ENCODE measurements at places on chromosomes 6 and 20.

DNA sequence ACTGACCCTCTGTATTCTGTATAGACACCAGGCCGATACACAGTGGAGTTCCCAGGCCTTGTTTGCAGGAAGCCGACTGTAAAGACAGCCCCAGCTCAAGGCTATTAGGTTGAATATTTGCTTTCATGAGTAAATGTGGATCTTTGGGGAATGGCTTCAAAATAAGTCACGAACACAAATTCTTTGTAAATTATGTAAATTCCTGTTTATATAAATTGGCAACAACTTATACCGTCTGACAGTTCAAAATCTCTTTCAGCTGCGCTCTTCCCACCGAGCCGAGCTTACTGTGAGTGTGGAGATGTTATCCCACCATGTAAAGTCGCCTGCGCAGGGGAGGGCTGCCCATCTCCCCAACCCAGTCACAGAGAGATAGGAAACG is 24.7 kb downstream of the EDN3 start:
- no peak overlapping the region for H3K4me3 ChIP-seq
- H3K27me3 ChIP-seq, result peaks cover 5% of the 10 kb centered on the region
- no peak for DNase-seq
- no peaks in the 10 kb centered on the region for H3K36me3 ChIP-seq
- H3K4me1 ChIP-seq, result peaks cover 12% of the 10 kb centered on the region
- H3K27ac ChIP-seq, result no peak overlapping the region

DNA sequence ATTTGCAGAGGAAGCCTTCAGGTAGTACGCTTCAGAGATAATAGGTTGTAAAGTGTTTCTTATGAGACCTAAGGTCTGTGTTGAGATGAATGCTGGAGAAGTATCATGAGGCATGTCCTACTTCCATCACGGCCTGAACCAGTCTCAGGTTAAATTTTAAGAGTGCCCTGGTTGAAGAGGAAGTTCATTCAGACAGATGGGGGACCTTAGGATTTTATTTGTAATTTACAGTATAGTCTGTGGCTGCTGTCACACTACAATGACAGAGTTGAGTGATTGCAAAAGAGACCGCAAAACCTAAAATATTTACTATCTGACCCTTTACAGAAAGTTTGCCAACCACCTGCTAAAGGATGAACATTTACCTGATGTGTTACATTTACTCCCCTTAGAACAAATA is 70.9 kb downstream of the UST start:
- H3K27me3 ChIP-seq, result no peaks in the 10 kb centered on the region
- no peak for DNase-seq
- H3K4me3 ChIP-seq, result no peak overlapping the region
- H3K36me3 ChIP-seq, result peaks cover 3% of the 10 kb centered on the region
- peaks cover 20% of the 10 kb centered on the region for H3K4me1 ChIP-seq

DNA sequence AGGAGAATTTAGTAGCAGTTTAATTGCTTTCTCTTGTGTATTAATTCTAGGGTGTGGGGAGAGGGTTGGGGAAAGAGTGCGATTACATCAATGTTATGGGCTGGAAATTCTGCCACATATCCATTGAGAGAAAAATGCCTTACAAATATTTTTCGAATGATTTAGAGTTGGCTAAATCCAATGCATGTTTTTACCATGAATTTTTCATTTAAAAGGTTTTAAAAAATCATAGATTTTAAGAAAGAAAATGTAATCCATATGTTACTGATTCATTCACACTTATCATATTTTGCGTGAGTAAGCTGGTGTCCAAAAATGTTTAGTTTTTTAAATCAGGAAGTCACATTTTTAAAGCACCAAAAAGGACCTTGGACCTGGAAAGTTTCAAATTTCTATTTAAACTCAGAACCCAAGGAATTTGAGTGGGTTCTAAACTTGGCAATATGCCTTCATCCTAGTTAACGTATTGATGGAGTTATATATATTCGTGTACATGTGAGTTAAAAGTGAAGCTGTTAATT is 627.4 kb upstream of the CITED2 start:
- DNase-seq, result no peak
- peaks cover 22% of the 10 kb centered on the region for H3K4me1 ChIP-seq
- H3K4me3 ChIP-seq, result no peak overlapping the region
- peaks cover 10% of the 10 kb centered on the region for H3K36me3 ChIP-seq

- no peaks in the 10 kb centered on the region for H3K4me1 ChIP-seq
- H3K4me3 ChIP-seq, result no peak overlapping the region
- peaks cover 34% of the 10 kb centered on the region for H3K27me3 ChIP-seq
- no peak overlapping the region for H3K27ac ChIP-seq
Observed at GRCh38 chr20:23214903-23215302, 128.8 kb upstream of the CD93 start.

DNA sequence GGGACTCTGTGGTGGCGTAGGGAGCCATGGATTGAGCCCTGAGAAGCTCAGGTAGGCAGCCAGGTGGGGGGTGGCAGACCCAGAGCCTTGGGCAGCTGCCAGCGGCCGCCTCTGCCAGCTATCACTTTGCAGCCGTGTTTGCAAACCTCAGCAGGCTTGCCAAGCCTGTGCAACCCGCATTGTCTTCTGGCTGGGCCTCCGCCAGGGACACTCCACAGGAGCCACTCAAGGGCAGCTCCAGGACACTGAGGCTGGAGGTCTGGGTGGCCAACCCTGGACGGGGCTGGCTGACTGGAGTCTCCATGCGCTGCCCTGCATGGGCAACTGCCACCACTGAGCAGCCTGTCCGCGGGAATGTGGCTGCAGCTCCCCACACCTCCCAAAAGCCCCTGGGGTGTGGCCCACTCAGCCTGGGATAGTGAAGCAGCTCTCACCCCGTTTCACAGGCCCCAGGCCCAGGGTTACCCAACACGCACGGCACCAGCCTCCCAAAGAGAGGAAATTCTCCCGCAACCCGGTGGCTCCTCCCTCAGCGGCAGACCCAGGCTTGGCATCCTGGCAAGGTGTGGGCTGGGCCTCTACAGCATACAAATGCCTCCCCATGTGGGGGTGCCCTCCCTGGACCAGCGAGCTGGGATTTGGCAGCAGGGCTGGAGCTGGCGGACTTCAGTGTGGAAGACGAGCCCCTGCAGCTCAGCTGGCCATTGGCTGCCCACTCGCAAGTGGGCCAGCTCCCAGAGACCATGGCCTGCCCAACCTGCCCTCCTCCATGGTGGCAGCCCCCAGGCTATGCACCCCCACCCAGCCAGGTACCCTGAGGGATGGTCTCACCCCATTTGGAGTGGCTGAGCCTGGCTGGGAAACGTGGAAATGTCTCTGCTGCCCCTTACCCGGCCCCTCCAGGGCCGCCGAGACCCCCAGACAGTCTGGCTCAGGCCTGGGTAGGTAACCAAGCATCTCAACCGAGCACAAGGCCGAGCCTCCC is 2.9 kb downstream of the CHRNA4 start:
- peaks cover 26% of the 10 kb centered on the region for H3K27me3 ChIP-seq
- no peak overlapping the region for H3K27ac ChIP-seq
- DNase-seq, result no peak
- no peaks in the 10 kb centered on the region for H3K36me3 ChIP-seq

- DNase-seq, result no peak
- peaks cover 4% of the 10 kb centered on the region for H3K4me1 ChIP-seq
- H3K36me3 ChIP-seq, result no peaks in the 10 kb centered on the region
- H3K27ac ChIP-seq, result no peak overlapping the region
Observed at GRCh38 chr20:50708845-50709635, 17.7 kb upstream of the RIPOR3 start.

- no peak for DNase-seq
- H3K36me3 ChIP-seq, result no peaks in the 10 kb centered on the region
- H3K27ac ChIP-seq, result no peak overlapping the region
- peaks cover 90% of the 10 kb centered on the region for H3K27me3 ChIP-seq
- peaks cover 30% of the 10 kb centered on the region for H3K4me1 ChIP-seq
Observed at GRCh38 chr20:21509597-21510371, 4.1 kb downstream of the NKX2-2 start.

GRCh38 chr6:16903470-16903869 is 142.2 kb upstream of the ATXN1 start:
- H3K27me3 ChIP-seq, result no peaks in the 10 kb centered on the region
- no peak for DNase-seq
- H3K4me1 ChIP-seq, result peaks cover 4% of the 10 kb centered on the region

GRCh38 chr6:44411141-44411540 is 23.6 kb downstream of the CDC5L start:
- H3K27me3 ChIP-seq, result no peaks in the 10 kb centered on the region
- no peak overlapping the region for H3K4me3 ChIP-seq
- H3K4me1 ChIP-seq, result no peaks in the 10 kb centered on the region
- H3K27ac ChIP-seq, result no peak overlapping the region
- peaks cover 60% of the 10 kb centered on the region for H3K36me3 ChIP-seq
- no peak for DNase-seq

GRCh38 chr6:20929283-20929682 is 395.0 kb downstream of the CDKAL1 start:
- no peak overlapping the region for H3K4me3 ChIP-seq
- H3K4me1 ChIP-seq, result peaks cover 16% of the 10 kb centered on the region
- no peaks in the 10 kb centered on the region for H3K27me3 ChIP-seq
- no peaks in the 10 kb centered on the region for H3K36me3 ChIP-seq
- H3K27ac ChIP-seq, result no peak overlapping the region
- DNase-seq, result no peak

- DNase-seq, result no peak
- H3K27me3 ChIP-seq, result no peaks in the 10 kb centered on the region
- H3K4me3 ChIP-seq, result no peak overlapping the region
- H3K4me1 ChIP-seq, result peaks cover 7% of the 10 kb centered on the region
- H3K36me3 ChIP-seq, result no peaks in the 10 kb centered on the region
Observed at GRCh38 chr6:148118244-148118643, 224.4 kb upstream of the SASH1 start.

- no peaks in the 10 kb centered on the region for H3K36me3 ChIP-seq
- no peak for DNase-seq
- no peaks in the 10 kb centered on the region for H3K4me1 ChIP-seq
- no peak overlapping the region for H3K4me3 ChIP-seq
- no peak overlapping the region for H3K27ac ChIP-seq
- no peaks in the 10 kb centered on the region for H3K27me3 ChIP-seq
Observed at GRCh38 chr6:148836751-148837150, 89.9 kb downstream of the UST start.

GRCh38 chr6:166907373-166907841 is 48.9 kb downstream of the RNASET2 start:
- H3K4me3 ChIP-seq, result no peak overlapping the region
- no peak overlapping the region for H3K27ac ChIP-seq

DNA sequence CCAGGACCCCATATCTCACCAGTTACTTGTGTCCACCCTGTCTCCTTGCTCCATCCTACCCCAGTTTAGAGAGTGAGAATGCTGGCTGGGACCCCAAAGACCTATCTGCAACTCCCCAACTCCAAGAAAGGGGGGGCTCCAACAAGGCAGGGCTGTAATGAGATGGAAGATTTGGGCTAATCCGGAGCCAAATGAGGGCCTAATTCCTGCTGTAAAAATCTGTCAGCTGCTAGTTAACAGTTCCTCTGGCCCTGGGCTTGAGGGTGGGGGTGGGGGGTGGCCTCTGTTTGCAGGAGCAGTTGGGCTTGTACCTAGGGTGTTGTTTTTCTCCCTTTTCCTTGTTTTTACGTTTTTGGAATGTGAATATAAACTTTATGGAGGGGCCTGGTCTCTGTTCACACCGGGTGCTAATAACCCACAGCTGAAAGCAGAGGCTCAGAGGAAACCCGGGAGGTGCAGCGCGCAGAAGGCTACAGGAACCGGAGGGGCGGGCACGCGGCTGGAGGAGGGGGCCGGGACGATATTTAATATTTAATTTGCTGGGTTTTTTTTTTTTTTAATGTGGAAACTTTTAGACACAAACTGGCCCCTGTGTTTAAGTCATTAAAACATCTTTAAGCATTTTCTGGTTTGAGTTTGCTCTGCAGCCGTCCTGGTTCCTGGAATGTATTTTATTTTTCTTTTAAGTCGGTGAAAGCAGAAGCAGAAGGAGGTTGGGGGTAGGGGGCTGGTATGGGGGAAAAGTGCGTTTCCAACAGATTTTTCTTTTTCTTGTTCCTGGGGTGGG is 70.7 kb downstream of the NCR2 start:
- H3K4me3 ChIP-seq, result no peak overlapping the region
- H3K4me1 ChIP-seq, result peaks cover 3% of the 10 kb centered on the region
- H3K36me3 ChIP-seq, result no peaks in the 10 kb centered on the region
- H3K27me3 ChIP-seq, result peaks cover 98% of the 10 kb centered on the region
- no peak overlapping the region for H3K27ac ChIP-seq
- no peak for DNase-seq
